T-helper 2 cell treated with Interferon-gamma antibody and Interleukin-4, amounts not matched to agents 100 ng/mL and 5 ng/mL, for 36 hours (primary cell): ENCODE measurements at places on chromosomes 2 and 18. TPM values are rescaled to one million over a fixed set of nuclear protein-coding genes. Genes with fewer than 3 reads are reported as not detected.

GALNT5 gene
- not detected in 2 replicates for total RNA-seq

CNTNAP5 gene
- not detected in 2 replicates for total RNA-seq

FEV gene
- not detected in 2 replicates for total RNA-seq

MAL gene
- 184 and 187 TPM in 2 replicates for total RNA-seq

AOX1 gene
- total RNA-seq = 0.20 TPM in 1 of 2 replicates, not detected in the other

RPRM gene
- total RNA-seq = not detected in 2 replicates

NTSR2 gene
- total RNA-seq = not detected in 2 replicates

DSG1 gene
- total RNA-seq = not detected in 2 replicates

SCG2 gene
- total RNA-seq = not detected in 2 replicates

IL1F10 gene
- not detected in 2 replicates for total RNA-seq

KCNS3 gene
- total RNA-seq = not detected in 2 replicates

PARD3B gene
- 1.6 and 1.7 TPM in 2 replicates for total RNA-seq

NFATC1 gene
- 37.9 and 39.7 TPM in 2 replicates for total RNA-seq

ILKAP gene
- 70.1 and 71.4 TPM in 2 replicates for total RNA-seq

AFF3 gene
- 4.1 and 6.0 TPM in 2 replicates for total RNA-seq

NPHP1 gene
- total RNA-seq = not detected in 2 replicates

RTP5 gene
- 0.07 and 0.09 TPM in 2 replicates for total RNA-seq

ALK gene
- total RNA-seq = not detected in 2 replicates

FAM110C gene
- 3.2 and 3.3 TPM in 2 replicates for total RNA-seq

ERBB4 gene
- total RNA-seq = not detected in 2 replicates

CD8A gene
- total RNA-seq = 2.4 and 3.2 TPM in 2 replicates

PLGLB1 gene
- 3.2 TPM in 1 of 2 replicates, not detected in the other for total RNA-seq

DCDC2C gene
- total RNA-seq = not detected in 2 replicates

TRMT61B gene
- 14.3 and 14.8 TPM in 2 replicates for total RNA-seq

ITGA6 gene
- total RNA-seq = 2.6 and 3.8 TPM in 2 replicates

RAB17 gene
- total RNA-seq = not detected in 2 replicates

GAREM1 gene
- not detected in 2 replicates for total RNA-seq

EFHD1 gene
- 1.0 and 1.1 TPM in 2 replicates for total RNA-seq

DRC1 gene
- not detected in 2 replicates for total RNA-seq

RGPD4 gene
- total RNA-seq = not detected in 2 replicates

TRABD2A gene
- total RNA-seq = 64.9 and 67.5 TPM in 2 replicates

IL18R1 gene
- 21.3 and 24.3 TPM in 2 replicates for total RNA-seq

LIPG gene
- total RNA-seq = 0.64 TPM in 1 of 2 replicates, not detected in the other

RAD51AP2 gene
- not detected in 2 replicates for total RNA-seq

CDH2 gene
- total RNA-seq = 0.05 and 0.48 TPM in 2 replicates

AP1S3 gene
- total RNA-seq = 8.8 and 10.8 TPM in 2 replicates

SLC14A1 gene
- 2.4 and 2.8 TPM in 2 replicates for total RNA-seq

ADRA2B gene
- 0.07 and 0.09 TPM in 2 replicates for total RNA-seq

SLC9A2 gene
- 0.07 TPM in 1 of 2 replicates, not detected in the other for total RNA-seq

CHRNG gene
- total RNA-seq = not detected in 2 replicates

SLC38A11 gene
- total RNA-seq = not detected in 2 replicates

TEX44 gene
- total RNA-seq = not detected in 2 replicates

CEP68 gene
- total RNA-seq = 7.0 and 7.4 TPM in 2 replicates

TMEM37 gene
- total RNA-seq = not detected in 2 replicates

MFSD2B gene
- total RNA-seq = 0.09 TPM in 1 of 2 replicates, not detected in the other

DLGAP1 gene
- total RNA-seq = not detected in 2 replicates

ASB3 gene
- 23.5 and 24.0 TPM in 2 replicates for total RNA-seq

ATP6V1B1 gene
- total RNA-seq = not detected in 2 replicates

POLR1A gene
- total RNA-seq = 44.5 and 47.2 TPM in 2 replicates
